Effector CD4-positive, alpha-beta T cell (primary cell): ENCODE measurements at places on chromosomes 1 and 21.

GRCh38 chr1:156944848-156945247 lies 24.4 kb downstream of the LRRC71 start:
- no peak for DNase-seq

DNA sequence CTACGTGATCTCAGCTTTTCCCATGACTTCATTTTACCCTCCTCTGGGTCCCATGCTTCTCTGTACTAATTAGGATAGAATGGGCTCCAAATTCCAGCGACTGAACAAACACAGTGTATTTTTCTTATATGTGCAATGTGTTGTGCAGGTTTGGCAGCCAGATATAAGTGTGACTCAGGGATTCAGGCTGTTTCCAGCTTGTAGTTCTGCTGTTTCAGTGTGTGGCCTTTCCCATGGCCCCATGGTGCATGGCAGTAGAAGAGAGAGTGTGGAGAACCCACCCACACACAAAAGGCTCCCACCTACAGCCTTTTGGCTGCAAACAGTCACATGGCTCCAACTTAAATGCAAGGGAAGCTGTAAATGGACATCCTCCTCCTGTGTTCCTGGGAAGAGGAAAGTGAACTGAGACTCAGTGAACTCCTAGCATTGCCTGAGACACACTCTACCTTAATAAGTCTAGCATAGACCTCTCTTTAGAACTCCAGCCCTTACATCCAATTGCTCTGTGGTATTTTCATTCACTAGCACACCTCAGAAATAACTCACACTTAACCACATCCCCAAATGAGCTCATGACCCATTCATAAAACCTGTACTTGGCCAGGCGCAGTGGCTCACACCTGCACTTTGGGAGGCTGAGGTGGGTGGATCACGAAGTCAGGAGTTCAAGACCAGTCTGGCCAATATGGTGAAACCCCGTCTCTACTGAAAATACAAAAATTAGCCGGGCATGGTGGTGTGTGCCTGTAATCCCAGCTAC lies 58.7 kb downstream of the KIAA0040 start:
- DNase-seq, result no peak

DNA sequence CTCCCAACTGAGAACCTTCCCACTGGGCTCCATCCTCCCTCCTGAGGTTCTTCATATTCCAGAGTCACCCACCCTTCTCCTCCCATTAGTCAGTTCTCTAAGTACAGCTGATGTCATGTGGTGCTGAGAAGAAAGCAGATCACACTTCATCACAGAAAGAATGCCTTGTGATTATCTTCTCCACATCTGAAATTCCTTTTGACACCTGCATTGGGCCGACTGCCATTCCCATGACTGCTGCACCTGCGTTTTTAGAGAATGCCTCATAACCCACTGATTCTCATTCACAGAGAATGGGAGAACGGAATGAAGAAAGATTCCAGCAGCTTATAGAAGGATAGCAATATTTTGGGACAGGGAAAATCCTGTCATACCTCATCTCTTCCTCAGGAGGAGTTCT lies 14.3 kb downstream of the LEPR start:
- no peak for DNase-seq

GRCh38 chr1:220157738-220158137 lies 63.8 kb downstream of the IARS2 start:
- no peak for DNase-seq

- DNase-seq, result no peak
These were observed 180.2 kb downstream of the HIVEP3 start for GRCh38 chr1:41738475-41738874.
